ENCODE measurements at places on chromosomes 7 and 10.

DNA sequence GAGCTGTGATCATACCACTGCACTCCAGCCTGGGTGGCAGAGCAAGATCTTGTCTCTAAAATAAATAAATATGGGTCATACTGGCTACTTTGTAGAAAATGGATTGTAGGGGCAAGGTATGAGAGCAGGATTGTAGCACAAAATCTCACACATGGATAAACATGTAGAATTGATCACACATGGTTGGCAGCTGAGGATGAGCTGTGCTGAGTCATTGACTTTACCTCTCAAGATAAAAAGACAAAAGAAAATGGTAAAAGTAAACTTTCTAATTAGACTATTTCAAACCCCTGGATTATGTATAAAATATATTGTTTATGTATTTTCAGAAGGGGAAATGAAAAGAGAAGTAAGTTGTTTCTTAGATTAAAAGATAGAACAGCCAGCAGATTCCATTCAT, 69.3 kb downstream of the APBB1IP start:
- H3K27ac ChIP-seq = no peak overlapping the region
- H3K27me3 ChIP-seq = no peaks in the 10 kb centered on the region
- H3K4me3 ChIP-seq = no peak overlapping the region

GRCh38 chr10:122310311-122311050, 39.4 kb downstream of the BTBD16 start:
- H3K27ac ChIP-seq = no peak overlapping the region
- H3K36me3 ChIP-seq = no peaks in the 10 kb centered on the region
- no peaks in the 10 kb centered on the region for H3K4me1 ChIP-seq

- no peak overlapping the region for H3K27ac ChIP-seq
- H3K4me3 ChIP-seq = no peak overlapping the region
- no peaks in the 10 kb centered on the region for H3K27me3 ChIP-seq
- H3K36me3 ChIP-seq = no peaks in the 10 kb centered on the region
- H3K4me1 ChIP-seq = no peaks in the 10 kb centered on the region
These were observed 10.8 kb upstream of the SFRP5 start for GRCh38 chr10:97782455-97783228.

- DNase-seq = no peak
- H3K27ac ChIP-seq = no peak overlapping the region
- H3K4me1 ChIP-seq = peaks cover 3% of the 10 kb centered on the region
- H3K4me3 ChIP-seq = no peak overlapping the region
- peaks cover 56% of the 10 kb centered on the region for H3K36me3 ChIP-seq
- H3K27me3 ChIP-seq = no peaks in the 10 kb centered on the region
These were observed 18.7 kb downstream of the CCDC136 start for GRCh38 chr7:128810473-128810872.

DNA sequence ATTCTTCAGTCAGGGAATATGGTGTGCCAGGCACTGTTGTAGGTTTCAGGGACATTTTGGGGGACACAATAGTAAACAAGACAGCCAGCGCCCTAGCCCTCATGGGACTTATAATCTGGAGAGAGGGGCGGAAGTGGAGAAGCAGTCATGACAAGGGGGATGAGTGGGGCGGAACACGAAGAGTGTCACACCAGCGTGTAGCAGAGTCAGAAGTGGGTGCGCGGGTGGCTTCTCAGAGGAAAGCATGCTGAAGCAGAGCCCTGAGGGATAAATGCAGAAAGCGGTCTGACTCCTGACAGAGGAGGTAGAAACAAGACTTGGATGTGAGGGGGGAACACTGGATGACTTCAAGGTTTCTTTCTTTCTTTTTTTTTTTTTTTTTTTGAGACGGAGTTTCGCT, 160.3 kb upstream of the LYZL2 start:
- peaks cover 6% of the 10 kb centered on the region for H3K4me1 ChIP-seq
- DNase-seq = no peak
- H3K4me3 ChIP-seq = no peak overlapping the region
- H3K27ac ChIP-seq = no peak overlapping the region
- no peaks in the 10 kb centered on the region for H3K27me3 ChIP-seq

- no peak for DNase-seq
- H3K4me3 ChIP-seq = peak within 1 kb of the TSS; percentile 78
- peaks cover 8% of the 10 kb centered on the region for H3K4me1 ChIP-seq
- H3K27ac ChIP-seq = no peak within 1 kb of the TSS
- no peaks in the 10 kb centered on the region for H3K36me3 ChIP-seq
These were observed at the start of gene ORAI2 for GRCh38 chr7:102433219-102434038. ORAI2 (plus strand) TSS chr7:102433575; CDS start chr7:102438957, 5,382 bp downstream.

GRCh38 chr7:40808378-40808942, 673.7 kb downstream of the SUGCT start:
- H3K4me3 ChIP-seq = no peak overlapping the region
- no peaks in the 10 kb centered on the region for H3K4me1 ChIP-seq
- no peaks in the 10 kb centered on the region for H3K27me3 ChIP-seq
- no peak overlapping the region for H3K27ac ChIP-seq

DNA sequence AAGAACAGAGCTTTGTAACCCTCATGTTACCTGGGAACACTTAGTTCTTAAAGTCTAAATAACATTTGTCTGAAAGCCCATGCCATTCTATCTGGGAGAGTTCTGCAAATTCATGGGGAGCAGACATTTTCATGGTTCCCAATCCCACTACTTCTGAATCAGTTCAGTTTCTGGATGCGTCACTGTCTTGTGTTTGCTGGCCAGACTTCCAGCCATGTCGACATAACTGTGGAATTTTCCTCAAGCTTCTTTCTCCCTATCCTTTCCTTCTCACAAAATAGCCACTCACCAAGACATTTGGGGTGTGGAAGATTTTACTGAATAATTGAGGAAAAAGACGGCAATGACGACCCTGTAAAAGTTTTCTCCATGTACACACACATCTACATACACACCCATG, 272.5 kb downstream of the NEBL start:
- H3K4me3 ChIP-seq = no peak overlapping the region
- DNase-seq = no peak
- no peaks in the 10 kb centered on the region for H3K4me1 ChIP-seq
- H3K27me3 ChIP-seq = no peaks in the 10 kb centered on the region

- DNase-seq = no peak
- no peak overlapping the region for H3K27ac ChIP-seq
- H3K27me3 ChIP-seq = no peaks in the 10 kb centered on the region
- no peaks in the 10 kb centered on the region for H3K4me1 ChIP-seq
- no peak overlapping the region for H3K4me3 ChIP-seq
These were observed 84.6 kb downstream of the MACC1 start for GRCh38 chr7:20132585-20132984.

GRCh38 chr10:6562221-6562620, 17.9 kb downstream of the PRKCQ start:
- H3K4me1 ChIP-seq = no peaks in the 10 kb centered on the region
- H3K36me3 ChIP-seq = no peaks in the 10 kb centered on the region
- H3K4me3 ChIP-seq = no peak overlapping the region
- DNase-seq = no peak
- H3K27me3 ChIP-seq = no peaks in the 10 kb centered on the region

- no peak overlapping the region for H3K4me3 ChIP-seq
- no peaks in the 10 kb centered on the region for H3K27me3 ChIP-seq
- no peaks in the 10 kb centered on the region for H3K36me3 ChIP-seq
These were observed 248.8 kb upstream of the PTN start for GRCh38 chr7:137592232-137592896.

- H3K36me3 ChIP-seq = no peaks in the 10 kb centered on the region
- H3K27me3 ChIP-seq = no peaks in the 10 kb centered on the region
- DNase-seq = no peak
- no peaks in the 10 kb centered on the region for H3K4me1 ChIP-seq
- H3K4me3 ChIP-seq = no peak overlapping the region
These were observed 194.9 kb upstream of the PRSS58 start for GRCh38 chr7:142452791-142453190.

DNA sequence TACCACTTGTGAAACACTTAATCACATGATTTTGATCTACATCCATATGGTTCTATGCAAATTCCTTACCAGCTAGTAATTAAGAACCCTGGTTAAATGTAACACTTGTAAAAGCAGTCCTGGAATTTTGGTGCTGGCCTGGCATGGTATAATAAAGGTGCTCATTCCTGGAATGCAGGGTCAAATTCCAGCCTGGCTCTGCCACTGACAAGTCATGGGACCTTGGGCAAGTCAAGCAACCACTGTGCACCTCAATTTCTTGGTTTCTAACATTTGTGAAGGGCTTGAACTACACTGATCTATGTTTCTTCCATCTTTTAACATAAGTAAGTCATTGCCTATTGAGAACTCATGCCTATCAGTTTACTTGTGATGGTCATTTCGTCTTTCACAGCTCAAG, 91.9 kb upstream of the PIK3CG start:
- no peak for DNase-seq
- H3K27me3 ChIP-seq = no peaks in the 10 kb centered on the region
- peaks cover 3% of the 10 kb centered on the region for H3K4me1 ChIP-seq
- H3K27ac ChIP-seq = no peak overlapping the region

GRCh38 chr10:7457478-7458316, 46.9 kb upstream of the SFMBT2 start:
- no peaks in the 10 kb centered on the region for H3K36me3 ChIP-seq
- no peak overlapping the region for H3K4me3 ChIP-seq
- H3K27ac ChIP-seq = no peak overlapping the region
- H3K4me1 ChIP-seq = peaks cover 3% of the 10 kb centered on the region
- DNase-seq = no peak
- no peaks in the 10 kb centered on the region for H3K27me3 ChIP-seq

DNA sequence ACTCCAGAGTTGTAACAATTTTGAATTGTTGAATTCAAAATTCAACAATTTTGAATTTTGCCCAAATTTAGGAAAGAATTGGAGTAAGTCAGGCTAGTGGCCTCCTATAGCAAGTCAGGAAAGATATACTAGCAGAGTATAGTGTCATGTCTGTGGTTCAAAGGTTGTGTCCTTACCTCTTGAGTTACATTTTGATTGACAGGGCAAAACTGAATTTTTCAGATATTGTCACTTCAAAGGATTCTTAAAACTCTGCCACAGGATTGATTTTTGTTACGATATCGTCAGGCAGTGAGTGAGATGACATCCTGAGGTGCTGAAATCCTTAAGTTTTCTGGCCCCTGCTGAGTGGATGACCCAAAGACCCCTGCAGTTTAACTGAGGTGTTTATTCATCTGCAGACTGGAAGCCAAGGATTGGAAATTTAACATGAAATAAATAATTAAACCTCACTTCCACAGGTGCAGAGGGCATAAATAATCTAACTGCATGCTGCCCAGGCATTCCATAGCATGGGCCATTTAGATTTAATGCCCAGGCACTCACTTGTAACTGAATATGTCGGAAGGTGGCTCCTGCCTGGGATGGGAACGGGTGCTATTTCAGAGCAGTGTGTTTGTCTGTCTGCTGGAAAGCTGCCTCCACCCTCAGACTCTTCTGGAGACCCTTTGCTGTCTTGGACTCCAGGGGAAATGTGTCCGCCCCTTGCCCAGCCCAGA, 50.8 kb downstream of the RBM20 start:
- H3K4me3 ChIP-seq = no peak overlapping the region
- no peaks in the 10 kb centered on the region for H3K4me1 ChIP-seq
- no peaks in the 10 kb centered on the region for H3K36me3 ChIP-seq

- no peaks in the 10 kb centered on the region for H3K4me1 ChIP-seq
- peak overlapping the region; percentile 84 for H3K4me3 ChIP-seq
- no peaks in the 10 kb centered on the region for H3K27me3 ChIP-seq
- H3K27ac ChIP-seq = no peak overlapping the region
These were observed 561 bp downstream of the SHTN1 start for GRCh38 chr10:117004227-117005025.

DNA sequence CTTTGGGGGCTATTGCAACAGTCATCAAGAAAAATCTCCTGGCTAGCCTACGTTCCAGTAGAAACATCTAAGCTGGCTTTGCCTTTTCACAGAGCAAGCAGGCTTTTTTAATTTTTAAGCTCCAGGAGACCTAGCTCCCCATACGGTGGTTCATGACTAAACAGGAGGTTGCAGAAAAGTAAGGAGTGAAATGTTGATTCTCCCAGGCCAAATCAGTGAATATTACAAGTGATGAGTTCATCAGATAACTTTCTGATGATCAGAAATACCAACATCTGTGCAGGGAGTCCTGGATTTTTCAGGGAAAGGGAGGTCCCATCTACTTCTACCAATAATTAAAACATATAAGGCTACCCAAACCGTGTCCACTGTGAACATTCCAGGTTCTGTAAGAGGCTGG, 477.3 kb upstream of the CELF2 start:
- no peak overlapping the region for H3K4me3 ChIP-seq
- H3K36me3 ChIP-seq = no peaks in the 10 kb centered on the region
- no peaks in the 10 kb centered on the region for H3K4me1 ChIP-seq
- H3K27me3 ChIP-seq = no peaks in the 10 kb centered on the region

GRCh38 chr10:48692748-48693147, 8.1 kb downstream of the WDFY4 start:
- H3K36me3 ChIP-seq = no peaks in the 10 kb centered on the region
- H3K4me1 ChIP-seq = no peaks in the 10 kb centered on the region
- no peaks in the 10 kb centered on the region for H3K27me3 ChIP-seq
- DNase-seq = no peak
- H3K27ac ChIP-seq = peak overlapping the region; percentile 4
- no peak overlapping the region for H3K4me3 ChIP-seq

Measured in H1 (cell line).